ENCODE measurements at places on chromosomes 16 and 17. TPM values are rescaled to one million over a fixed set of nuclear protein-coding genes. Genes with fewer than 3 reads are reported as not detected.
A peak's percentile ranks its signal among the peaks of the same experiment; 100 is the strongest.

DNA sequence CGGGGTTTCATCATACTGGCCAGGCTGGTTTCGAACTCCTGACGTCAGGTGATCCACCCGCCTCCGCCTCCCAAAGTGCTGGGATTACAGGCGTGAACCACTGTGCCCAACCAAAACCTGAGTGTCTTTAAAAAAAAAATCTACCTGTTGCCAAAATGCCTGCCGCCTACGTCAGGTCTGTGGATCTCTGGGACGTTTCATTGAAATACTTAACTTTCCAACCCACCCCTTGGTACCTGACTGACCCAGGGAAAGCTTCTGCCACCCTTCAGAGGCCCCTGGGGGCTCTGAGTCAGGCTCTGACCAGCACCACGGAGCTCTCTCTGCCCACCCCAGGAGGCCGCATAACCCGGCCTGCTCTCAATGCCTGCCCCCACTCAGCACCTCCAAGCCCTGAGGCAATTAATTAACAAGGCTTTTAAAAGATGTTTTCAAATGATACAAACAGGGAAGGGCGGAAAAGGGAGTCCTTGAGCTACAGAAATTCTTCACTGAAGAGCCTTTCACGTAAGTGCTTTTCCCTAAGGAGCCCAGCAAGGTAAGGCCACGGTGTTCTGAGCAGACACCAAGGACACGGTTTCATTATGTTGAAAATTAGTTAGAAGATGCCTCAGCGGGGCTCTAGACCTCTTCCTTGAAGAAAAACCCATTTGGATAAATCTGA, 29.3 kb upstream of the GSG1L start:
- DNase-seq = peak; percentile 61

DNA sequence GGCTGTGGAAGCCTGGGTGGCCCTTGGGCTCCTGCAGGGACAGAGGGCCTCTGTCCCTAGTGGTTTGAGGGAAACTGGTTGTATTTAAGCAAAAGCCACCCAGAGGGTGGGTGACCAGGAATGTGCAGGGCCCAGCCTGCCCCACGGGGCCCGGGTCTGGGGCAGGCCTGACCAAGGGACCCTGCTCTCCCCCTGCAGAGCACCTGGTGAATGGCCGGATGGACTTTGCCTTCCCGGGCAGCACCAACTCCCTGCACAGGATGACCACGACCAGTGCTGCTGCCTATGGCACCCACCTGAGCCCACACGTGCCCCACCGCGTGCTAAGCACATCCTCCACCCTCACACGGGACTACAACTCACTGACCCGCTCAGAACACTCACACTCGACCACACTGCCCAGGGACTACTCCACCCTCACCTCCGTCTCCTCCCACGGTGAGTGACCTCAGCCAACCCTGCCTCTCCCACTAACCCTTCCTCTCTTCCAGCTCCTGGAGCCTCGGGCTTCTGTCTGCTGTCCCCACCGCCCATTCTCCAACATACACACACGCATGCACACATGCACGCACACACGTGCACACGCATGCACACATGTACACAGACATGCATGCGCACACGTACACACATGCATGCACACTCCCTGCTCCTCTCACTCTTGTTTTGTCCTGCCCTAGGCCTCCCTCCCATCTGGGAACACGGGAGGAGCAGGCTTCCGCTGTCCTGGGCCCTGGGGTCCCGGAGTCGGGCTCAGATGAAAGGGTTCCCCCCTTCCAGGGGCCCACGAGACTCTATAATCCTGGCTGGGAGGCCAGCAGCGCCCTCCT, 10.4 kb downstream of the GALK1 start:
- no peak for DNase-seq

DNA sequence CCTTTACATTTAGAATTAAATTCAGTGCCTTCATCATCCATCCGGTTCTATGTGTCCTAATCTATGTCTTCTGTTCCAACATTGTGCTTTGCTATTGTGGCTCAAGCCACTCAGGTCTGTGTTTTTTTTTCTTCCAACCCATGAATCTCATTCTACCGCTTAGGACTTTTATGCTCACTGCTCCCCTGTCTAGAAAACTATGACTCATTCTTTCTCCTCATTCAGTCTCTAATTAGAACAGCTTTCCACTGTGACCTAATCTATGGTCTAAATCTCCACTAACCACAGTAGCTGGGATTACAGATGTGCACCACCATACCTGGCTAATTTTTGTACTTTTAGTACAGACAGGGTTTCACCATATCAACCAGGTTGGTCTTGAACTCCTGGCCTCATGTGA, 418.7 kb downstream of the KCNJ2 start:
- no peak for DNase-seq

The CENPV gene
- total RNA-seq = 71.2 TPM

DNA sequence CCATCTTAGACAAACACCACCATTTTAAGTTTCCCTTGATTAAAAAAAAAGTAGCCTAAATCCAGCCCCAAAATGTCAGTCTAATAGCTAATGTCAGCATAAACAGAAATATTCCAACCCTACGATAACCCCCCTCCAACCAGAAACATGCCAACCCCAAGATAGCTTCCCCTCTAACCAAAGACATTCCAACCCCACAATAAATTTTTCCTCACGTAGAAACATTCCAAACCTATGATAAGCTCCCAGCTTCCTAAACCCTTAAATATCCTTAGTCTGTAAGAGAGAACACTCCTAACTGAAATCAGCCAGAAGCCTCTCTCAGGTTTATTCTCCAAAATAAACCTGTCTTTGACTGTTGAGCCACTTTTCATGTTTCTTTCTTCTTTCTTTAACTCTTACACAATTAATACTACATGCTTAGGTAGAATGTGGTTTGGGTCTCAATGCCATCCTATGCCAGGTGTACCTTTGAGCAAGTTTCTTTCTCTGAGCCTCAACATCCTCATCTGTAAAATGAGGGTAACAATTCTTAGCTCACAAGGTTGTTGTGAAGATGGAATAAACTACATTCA, 10.5 kb upstream of the KRT38 start:
- no peak for DNase-seq

DNA sequence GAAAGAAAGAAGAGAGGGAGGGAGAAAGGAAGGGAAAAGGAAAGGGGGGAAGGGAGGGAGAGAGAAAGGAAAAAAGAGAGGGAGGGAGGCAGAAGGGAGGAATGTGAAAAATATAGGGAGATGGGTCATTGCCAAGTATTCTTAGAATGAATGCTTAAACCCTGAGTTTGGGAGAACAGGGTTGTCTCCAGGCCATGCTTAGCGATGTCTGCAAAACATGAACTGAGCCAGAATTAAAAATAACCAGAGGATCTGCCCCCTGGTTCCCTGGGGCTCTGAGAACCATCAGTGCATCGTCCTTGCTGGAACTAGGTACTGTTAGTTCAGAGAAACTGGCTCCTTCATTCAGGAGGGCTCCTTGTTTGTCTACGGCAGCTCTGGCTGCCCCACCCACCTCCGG, 170.4 kb downstream of the IRX5 start:
- DNase-seq = no peak

The KRT31 gene
- total RNA-seq = 0.11 TPM

GRCh38 chr17:16353317-16354174, at the start of gene CENPV:
Gene CENPV (minus strand): TSS chr17:16353469. CDS start chr17:16353436, 33 bp downstream.
- DNase-seq = no peak

DNA sequence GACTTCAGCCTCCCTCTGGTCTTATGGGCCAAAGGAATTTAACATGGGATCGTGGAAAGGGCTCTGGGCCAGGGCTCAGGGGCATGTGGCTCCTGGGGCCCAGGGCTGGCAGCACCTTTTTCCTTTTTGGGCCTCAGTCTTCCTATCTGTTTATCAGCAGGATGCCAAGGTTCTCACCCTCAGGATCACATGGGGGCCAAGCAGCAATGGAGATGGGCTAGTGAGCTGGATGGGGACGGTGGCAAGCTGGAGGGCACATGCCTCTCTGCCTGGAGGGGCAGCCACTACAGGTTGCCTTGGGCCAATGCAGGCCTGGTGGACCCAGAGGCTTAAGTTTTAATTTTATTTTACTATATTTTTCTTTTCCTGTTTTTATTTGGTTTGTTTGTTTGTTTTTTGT, 95.4 kb downstream of the CYLD start:
- no peak for DNase-seq

DNA sequence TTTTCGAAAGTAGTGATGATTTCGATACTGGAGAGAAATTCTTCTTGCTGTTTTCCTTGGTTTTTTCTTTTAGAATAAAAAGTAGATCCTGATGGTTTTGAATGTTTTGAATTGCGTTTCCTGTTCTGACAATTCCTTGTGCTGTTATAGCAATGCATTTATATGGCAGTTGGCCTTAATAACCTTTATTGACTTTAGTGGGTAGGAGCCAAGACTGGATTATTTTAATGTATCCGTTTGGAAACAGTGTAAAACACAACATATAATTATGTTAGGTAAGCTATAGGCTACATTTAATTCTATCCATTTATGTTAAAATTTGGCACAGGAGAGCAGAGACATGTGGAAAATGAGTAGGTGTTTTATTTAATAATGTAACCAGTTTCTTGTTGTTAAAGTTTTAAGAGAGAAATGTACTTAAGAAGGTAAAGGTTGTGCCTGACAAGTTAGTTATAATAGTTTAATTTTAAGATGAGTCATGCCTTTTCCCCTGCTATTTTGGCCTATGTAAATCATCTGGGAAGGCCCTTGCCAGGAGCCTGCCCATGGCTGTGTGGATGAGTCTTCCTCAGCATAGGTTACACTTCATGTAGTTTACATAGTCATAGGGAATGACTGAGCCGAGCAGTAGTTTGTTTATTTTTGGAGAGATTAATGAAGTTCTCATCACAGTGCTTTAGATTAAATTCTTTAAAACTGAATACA, 189.9 kb downstream of the FTO start:
- DNase-seq = no peak

DNA sequence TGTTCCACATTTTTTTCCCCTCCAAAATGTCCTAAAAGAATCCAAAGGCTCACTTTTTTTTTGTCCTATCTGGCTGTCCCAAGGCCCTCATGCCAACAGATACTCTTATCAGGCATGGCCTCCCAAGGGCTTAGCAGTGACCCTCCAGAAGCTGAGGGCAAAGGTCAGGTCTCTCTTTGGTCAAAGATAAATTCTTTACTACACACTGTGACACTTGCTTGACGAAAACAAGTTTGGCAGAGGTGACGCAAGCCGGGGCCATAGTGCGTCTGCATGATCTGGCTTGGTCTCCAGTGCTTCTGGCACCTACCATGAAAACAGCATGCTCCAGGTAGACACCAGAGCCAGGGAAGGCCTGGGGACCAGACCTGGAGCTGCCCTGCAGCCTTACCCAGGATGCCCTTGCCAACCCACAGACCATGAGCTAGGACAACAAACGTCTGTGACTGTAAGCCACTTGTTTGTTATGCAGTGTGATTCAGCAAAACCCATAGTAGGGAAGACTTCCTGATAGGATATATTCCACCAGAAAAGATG, 48.5 kb upstream of the IRF8 start:
- DNase-seq = no peak

DNA sequence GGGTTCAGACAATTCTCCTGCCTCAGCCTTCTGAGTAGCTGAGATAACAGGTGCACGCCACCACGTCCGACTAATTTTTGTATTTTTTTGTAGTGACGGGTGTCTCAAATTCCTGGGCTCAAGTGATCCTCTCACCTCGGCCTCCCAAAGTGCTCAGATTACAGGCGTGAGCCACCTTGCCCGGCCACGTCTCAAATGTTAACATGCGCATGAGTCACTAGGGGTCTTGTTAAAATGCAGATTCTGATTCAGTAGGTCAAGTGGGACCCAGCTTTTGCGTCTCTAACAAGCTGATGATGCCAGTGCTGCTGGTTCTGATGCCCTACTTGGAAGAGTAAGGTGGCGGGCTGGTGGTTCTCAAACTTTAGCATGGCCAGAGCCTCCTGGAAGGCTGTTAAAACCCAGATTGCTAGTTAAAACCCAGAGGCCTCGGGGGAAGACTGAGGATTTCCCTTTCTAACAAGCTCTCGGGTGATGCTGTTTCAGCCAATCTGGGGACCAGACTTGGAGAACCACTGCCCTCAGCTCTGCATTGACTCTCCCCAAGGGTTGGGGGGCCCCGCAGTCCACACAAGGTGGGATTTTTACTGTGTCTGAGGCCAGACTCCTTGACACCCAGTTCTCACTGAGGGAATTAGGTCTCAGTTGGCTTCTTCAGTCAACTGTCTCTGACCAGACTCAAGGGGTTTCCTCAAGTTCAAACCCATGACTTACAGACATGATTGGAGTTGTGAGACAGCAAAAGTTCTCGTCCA, 17.9 kb downstream of the SCNN1B start:
- DNase-seq = no peak

- DNase-seq = no peak
These were observed 406.2 kb upstream of the PSMD7 start for GRCh38 chr16:73890186-73891128.
